Renal cortical epithelial cell (primary cell): ENCODE measurements at places on chromosomes 13 and 19. TPM values are rescaled to one million over a fixed set of nuclear protein-coding genes. Genes with fewer than 3 reads are reported as not detected.
A peak's percentile ranks its signal among the peaks of the same experiment; 100 is the strongest.

Gene C2CD4C
- total RNA-seq = 0.17 and 0.20 TPM in 2 replicates

Gene CPB2
- total RNA-seq = not detected in 2 replicates

- peak; percentile 89 for DNase-seq
Measured at GRCh38 chr13:102183509-102184182, 218.2 kb downstream of the FGF14 start.

- no peak for DNase-seq
Measured at GRCh38 chr19:52584736-52585440, 14.8 kb downstream of the ZNF701 start.

- peak; percentile 47 for DNase-seq
Measured at GRCh38 chr19:13262450-13262849, 112.2 kb downstream of the IER2 start.

DNA sequence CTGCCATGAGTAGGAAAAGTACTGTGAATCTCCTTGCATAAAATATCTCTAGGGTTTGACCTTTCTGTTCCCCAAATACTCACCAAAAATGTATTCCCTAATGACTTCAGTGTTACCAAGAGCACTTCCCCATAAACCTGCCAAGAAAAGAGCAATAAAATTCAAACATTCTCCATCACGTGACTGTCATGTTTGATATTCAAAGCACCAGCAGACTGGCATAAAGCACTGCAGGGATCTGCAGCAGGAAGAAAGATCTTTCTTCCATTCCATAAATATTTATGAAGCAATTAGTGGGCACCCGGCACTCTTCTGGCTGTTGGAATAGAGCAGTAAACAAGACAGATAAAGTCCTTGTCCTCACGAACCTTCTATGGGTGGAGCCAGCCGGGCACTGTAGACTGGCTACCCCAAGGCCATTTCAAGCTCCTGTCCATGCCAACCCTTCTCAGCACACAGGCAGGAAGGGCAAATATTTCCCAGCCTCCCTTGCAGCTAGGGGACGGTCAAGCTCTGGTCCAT lies 20.3 kb downstream of the PLA2G4C start:
- DNase-seq = no peak

GRCh38 chr13:95256091-95256490 lies 45.2 kb downstream of the ABCC4 start:
- peak; percentile 100 for DNase-seq

GRCh38 chr13:75959861-75960481 lies 323.8 kb downstream of the LMO7 start:
- peak; percentile 13 for DNase-seq
